ENCODE measurements at places on chromosomes 3 and 15.
A peak's percentile ranks its signal among the peaks of the same experiment; 100 is the strongest.

- DNase-seq, result no peak
Measured at GRCh38 chr3:113262304-113262665, 50.9 kb downstream of the BOC start.

DNA sequence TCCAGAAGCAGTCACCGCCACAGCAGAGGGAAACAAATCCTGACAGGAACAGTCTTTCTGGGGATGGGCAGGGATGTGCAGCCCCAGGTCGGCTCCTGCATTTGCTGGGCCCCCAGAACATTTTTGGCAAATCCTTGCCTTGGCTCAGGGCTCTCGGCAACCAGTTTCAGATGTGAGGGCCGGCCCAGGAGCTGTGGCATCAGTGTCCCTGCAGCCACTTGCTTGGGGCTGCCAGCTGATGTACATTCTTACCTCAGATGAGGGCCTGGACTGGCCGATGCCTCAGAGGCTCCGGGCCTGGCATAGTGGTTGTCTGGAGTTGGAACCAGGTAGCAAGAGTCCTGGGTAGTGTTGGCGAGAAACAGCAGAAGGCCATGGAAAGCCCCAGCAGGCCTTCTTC, 4.2 kb downstream of the CYB561D2 start:
- DNase-seq, result no peak

- no peak for DNase-seq
Measured at GRCh38 chr3:126153695-126154360, 26.6 kb downstream of the ALDH1L1 start.

GRCh38 chr3:139710212-139710611, 32.4 kb upstream of the NMNAT3 start:
- DNase-seq, result no peak

- no peak for DNase-seq
Measured at GRCh38 chr3:113654851-113655250, 41.6 kb downstream of the USF3 start.

- DNase-seq, result no peak
Measured at GRCh38 chr3:53156368-53156834, 4.6 kb upstream of the PRKCD start.

DNA sequence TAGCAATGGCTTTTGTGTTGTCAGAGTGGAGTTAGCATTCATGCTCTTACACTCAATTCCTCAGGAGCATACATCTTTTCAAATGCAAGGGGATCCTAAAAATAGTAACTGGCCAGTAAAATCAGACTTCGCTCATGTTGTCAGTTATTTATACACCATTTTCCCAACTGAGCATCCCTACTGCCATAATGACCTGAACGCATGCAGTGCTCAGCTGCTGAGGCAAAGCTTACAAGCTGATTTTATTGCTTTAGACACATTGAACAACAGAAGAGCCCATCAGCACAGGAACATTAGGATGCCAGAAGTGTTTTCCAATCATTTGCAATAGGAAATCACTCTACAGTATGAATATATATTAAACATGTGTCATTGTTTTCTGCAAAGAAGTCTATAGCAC, 689.7 kb upstream of the BCHE start:
- no peak for DNase-seq

- DNase-seq, result no peak
Measured at GRCh38 chr15:29133321-29133720, 136.3 kb downstream of the NSMCE3 start.

- peak; percentile 79 for DNase-seq
Measured at GRCh38 chr3:27666708-27667107, 55.4 kb downstream of the EOMES start.

- no peak for DNase-seq
Measured at GRCh38 chr3:124963755-124964154, 29.2 kb upstream of the MUC13 start.

- no peak for DNase-seq
Measured at GRCh38 chr15:29361560-29361959, 91.9 kb upstream of the NSMCE3 start.

DNA sequence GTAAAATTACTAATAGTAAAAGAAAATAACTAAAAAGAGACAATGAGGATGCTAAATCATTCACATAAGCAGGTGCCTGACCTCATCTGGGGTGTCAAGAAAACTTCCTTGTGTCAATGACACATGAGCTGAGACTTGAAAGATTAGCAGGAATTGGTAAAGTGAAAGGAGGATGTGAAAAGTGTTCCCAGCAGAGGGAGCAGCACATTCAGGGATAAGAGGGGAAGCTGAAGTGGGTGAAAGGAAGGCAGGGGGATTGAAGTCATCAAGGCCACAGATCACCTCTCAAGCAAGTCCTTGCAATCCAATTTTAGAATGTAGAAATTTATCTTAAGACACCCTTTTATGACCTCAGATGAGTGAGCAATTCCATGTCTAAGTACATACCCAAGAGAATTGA, 60.2 kb upstream of the ACP3 start:
- peak; percentile 61 for DNase-seq

DNA sequence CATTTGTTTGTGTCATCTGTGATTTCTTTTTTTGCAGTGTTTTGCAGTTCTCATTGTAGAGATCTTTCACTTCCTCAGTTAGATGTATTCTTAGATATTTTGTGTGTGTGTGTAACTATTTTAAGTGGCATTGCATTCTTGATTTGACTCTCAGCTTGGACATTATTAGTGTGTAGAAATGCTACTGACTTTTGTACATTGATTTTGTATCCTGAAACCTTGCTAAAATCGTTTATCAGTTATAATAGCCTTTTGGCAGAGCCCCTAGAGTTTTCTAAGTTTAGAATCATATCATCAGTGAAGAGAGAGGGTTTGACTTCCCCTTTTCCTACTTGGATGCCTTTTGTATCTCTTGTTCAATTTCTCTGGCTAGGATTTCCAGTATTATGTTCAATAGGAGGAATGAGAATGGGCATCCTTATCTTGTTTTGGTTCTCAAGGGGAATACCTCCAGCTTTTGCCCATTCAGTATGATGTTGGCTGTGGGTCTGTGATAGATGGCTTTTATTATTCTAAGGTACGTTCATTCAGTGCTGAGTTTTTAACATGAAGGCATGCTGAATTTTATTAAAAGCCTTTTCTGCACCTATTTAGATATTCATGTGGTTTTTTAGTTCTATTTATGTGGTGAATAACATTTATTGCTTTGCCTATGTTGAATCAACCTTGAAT, 211.7 kb downstream of the MBNL1 start:
- DNase-seq, result no peak

GRCh38 chr15:33964665-33965040, 3.6 kb upstream of the CHRM5 start:
- no peak for DNase-seq

- peak; percentile 73 for DNase-seq
Measured at GRCh38 chr15:92907896-92908712, 8.0 kb downstream of the CHD2 start.

- DNase-seq, result no peak
Measured at GRCh38 chr3:115961380-115961779, 338.1 kb downstream of the GAP43 start.

DNA sequence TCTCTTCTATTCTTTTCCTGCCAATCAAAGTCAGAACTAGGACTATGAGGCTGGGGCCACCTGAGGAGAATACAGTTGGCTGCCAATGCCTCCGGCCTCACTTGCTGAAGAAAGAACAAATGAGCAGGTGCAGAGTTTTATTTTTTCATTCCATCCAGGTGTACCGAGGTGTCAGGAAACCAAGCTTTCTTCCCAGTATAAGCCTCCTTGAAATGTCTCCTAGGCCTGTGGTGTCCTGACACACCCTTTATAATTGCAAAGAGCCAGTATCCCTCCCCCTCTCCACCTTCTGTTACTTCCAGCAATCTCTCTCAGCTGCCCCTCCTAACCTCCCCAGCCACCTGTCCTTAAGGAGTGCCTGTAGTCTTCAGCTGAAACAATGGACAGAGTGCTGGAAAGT, 127.9 kb downstream of the SLC9A9 start:
- DNase-seq, result no peak

GRCh38 chr3:139757448-139758030, 79.8 kb upstream of the NMNAT3 start:
- no peak for DNase-seq

GRCh38 chr3:142623194-142623593, 27.0 kb downstream of the PLS1 start:
- DNase-seq, result peak; percentile 16

DNA sequence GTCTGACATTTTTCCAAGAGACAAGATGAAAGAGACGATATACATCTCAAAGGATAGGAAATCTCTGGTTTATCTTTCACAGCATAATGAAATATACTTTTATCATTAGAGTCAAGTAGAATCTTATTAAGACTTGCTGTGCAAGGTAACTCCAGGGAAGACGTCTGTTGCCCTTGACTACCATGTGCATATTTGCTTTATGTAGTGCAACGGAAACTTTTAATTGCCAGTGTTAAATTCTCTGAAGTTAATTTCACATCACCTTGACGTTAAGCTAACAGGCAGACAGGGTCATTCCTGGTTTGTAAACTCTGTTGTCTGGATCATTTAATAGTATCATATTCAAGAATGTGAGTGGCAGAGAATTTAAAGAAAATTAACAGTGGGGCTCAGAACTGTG, 82.8 kb downstream of the LRTM1 start:
- DNase-seq, result no peak

DNA sequence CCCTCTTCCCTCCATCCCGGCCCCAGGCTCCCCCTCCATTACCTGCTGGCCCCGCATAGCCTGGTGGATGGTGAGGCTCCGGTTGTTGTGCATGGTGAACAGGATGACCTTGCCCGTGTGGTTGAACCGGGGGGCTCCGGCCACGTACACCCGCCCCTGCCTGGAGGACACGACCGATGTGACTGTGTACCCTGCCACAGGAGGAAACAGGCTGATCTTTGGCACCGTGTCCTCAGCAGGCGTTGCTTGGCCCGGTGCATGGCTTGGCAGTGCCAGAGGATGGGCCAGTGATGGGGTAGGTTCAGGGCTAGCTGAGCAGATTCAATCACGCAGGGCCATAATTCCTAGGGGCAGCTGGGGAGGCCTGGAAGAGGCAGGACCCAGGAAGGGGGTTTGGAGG, 58.1 kb downstream of the FEM1B start:
- DNase-seq, result no peak

DNA sequence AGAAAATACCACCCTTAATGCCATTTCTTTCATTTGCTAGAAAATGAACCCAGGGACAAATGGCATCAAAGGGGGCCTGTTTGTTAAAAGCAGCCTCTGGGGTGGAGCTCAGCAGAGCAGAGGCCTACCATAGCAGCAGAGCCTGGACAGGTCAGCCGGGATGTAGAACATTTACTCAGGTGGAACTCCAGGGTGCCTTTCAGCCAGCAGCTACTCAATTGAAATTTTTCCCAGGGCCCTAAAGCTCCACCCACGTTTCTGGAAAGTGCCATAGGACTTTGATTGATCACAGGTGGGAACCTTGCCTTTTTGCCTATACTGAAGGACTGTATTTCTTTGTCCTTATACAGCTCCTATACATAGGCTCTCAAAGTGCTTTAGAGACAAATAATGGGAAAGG, 74.5 kb upstream of the C15orf61 start:
- DNase-seq, result no peak

GRCh38 chr3:38989917-38990510, 61.7 kb downstream of the SCN11A start:
- no peak for DNase-seq

- peak; percentile 22 for DNase-seq
Measured at GRCh38 chr3:187774185-187774789, 29.0 kb upstream of the BCL6 start.

- DNase-seq, result peak; percentile 53
Measured at GRCh38 chr15:90701880-90702630, 15.1 kb upstream of the BLM start.

DNA sequence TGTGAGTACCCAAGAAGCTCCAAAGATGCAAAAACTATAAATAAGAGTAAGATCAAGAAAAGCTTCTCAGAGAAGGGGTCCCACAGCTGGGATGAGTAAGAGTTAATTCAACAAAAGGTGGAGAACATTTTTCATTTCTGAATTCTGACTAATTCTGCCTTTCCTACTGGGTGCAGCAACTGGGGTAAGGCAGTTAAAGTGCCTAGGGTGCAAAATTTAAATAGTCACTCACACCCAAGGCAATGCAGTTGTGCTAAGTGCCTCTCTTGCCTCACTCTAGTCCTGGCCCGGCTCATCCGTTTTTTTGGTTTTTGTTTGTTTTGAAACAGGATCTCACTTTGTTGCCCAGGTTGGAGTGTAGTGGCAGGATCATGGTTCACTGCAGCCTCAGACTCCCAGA, 240.2 kb downstream of the TP63 start:
- DNase-seq, result no peak

DNA sequence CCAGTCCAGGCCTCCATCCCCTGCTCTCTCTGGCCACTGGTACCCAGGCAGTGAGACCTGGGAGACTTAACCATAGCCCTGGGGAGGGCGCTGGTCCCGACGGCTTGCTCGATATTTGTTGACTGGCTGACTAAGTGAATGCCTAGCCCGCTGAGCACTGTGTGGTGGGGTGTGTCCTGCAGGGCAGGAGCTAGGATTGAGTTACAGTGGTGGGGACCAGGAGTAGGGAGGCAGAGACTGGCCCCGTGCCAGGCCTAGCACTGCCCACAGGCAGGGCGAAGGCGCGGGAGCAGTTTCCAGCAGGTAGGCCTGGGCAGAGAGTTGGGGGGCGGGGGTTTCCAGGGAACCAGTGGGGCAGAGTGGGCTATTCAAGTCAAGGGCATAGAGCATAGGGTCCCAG, at the start of gene VILL:
TSS of gene VILL (plus strand) at position 260 of the 400 bp plus-strand sequence. CDS start 2,887 bp downstream, outside the sequence.
- no peak for DNase-seq

- no peak for DNase-seq
Measured at GRCh38 chr3:148605521-148605920, 92.2 kb upstream of the AGTR1 start.

- no peak for DNase-seq
Measured at GRCh38 chr3:117528688-117529087, 819.1 kb downstream of the TUSC7 start.

DNA sequence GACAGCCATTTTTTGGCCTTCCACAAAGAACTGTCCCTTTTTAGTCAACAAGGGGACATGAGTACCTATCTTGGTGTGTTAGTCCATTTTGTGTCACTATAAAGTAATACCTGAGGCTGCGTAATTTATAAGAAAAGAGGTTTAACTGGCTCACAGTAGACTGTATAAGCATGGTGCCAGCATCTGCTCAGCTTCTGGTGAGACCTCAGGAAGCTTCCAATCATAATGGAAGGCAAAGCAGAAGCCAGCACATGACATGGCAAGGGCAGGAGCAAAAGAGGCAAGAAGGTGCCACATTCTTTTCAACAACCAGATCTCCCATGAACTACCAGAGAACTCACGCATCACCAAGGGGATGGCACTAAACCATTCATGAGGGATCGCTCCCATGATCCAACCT, 66.1 kb upstream of the VGLL4 start:
- no peak for DNase-seq

Measured in hematopoietic multipotent progenitor cell treated with erythropoietin and hydrocortisone succinate and interleukin-3 and kit ligand, for 6 days (in vitro differentiated cells).